NAMALWA (cell line): ENCODE measurements at places on chromosomes 5 and 9.
A peak's percentile ranks its signal among the peaks of the same experiment; 100 is the strongest.

DNA sequence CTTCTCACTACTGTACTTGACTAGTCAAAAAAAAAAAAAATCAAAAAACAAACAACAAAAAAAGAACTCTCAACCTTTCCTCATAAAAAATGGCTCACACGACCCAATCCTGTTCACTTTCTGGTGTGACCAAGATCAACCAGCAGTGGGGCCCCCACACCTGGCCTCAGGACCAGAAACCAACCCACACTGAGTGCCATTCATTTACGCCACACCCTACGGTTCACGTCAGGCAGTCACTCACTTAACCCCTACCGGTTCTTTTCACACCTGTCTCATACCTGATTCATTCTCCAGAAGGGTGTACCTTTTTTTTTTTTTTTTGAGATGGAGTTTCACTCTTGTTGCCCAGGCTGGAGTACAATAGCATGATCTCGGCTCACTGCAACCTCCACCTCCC, 5.7 kb downstream of the SUSD1 start:
- no peak for DNase-seq

- no peak for DNase-seq
Measured at GRCh38 chr9:131543141-131543540, 2.2 kb upstream of the PRRT1B start.

GRCh38 chr9:121620777-121621449, 30.5 kb upstream of the DAB2IP start:
- peak; percentile 65 for DNase-seq

DNA sequence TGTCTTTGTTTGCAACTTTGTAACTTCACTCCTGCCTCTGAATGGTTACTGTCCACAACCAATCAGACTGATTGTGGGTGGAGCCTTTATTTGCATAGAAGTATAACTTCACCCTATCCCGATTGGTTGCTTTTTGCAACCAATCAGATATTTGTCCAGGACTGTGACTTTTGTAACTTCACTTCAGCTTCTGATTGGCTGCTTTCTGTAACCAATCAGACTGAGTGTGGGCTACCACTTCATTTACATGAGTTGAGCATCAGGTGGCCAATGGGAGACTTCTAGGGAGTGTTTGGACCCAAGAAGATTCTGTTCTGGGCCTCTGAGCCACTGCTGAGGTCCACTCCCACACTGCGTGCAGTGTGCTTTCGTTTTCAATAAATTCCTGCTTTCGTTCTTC, 1810.7 kb upstream of the CDH6 start:
- peak; percentile 5 for DNase-seq

DNA sequence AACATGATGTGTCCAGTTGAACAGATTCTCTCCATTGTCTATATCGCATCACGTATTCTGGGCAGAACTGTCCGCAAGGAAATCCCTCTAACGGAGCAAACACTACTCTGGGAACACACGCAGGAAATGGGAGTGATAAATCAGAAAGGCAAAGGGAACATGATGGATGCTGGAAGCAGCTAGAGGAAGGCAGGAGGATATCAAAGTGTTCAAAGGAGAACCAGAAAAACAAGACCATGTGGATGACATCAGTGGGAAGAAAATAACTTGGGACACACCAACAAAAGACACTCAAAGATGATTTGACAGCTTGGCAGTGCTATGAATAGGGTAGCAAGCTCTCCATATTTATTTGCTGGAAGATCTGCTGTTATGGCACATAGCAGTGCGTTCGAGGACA, 142.9 kb downstream of the PLK2 start:
- DNase-seq, result no peak

DNA sequence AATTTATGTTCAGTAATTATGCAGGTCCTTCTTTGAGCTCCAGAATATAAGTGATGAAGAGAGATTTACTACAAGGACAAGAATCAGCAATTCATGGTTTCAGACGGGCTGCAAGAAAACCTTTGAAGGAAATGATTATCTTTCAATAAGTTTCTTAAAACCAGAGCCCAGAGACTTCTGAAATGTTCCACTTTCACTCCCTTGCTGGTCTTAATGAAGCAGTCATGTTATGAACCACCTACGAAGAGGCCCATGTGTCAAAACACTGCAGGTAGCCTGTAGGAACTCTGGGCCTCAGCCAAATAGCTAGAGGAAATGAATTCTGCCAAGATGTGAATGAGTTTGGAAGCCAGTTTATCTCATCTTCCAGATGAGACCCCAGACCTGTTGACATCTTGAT, 505.9 kb upstream of the MEF2C start:
- no peak for DNase-seq

- DNase-seq, result no peak
Measured at GRCh38 chr9:34154057-34154456, 24.8 kb upstream of the UBAP1 start.

DNA sequence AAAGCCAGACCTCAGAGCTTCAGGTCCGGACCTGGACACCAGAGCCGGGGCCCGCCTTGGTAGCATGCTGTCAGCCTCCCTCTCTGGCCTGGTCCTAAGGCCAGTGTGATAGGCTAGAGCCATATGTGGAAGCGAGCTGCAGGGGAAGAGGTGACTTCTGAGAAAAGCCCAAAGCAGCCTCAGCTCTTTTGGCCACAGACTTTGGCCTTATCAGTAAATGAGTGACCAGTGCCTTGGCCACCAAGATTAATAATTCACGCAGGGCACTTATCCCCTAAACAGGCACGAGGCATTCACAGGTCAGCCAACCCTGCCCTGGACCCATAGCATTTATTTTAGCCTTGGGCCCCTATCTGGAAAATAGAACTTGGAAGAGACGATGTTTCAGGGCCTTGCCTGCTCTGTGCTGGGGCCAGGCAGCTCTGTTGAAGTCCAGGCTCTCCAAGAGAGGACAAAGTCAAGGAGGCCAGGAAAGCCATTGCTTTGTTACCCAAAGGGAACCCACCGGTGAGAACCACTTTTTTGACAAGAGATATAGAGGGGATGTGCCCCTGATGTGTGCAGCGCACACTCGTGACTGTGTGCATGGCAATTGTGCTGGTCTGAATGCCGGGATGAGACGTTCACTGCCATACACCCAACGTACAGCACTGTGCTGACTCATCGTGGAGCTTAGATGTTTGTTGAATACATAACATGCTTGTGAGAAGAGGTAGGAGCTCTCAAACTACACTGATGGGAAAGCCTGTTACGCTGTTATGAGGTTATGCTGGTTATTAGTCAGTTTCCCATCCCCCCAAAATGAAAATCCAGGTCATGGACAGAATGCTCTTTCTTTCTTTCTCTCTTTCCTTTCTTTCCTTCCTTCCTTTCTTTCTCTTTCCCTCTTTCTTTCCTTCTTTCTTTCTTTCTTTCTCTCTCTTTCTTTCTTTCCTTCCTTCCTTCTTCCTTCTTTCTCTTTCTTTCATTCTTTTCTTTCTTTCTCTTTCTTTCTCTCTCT, 5.0 kb upstream of the SLC34A1 start:
- no peak for DNase-seq

GRCh38 chr5:43389679-43390329, 22.4 kb downstream of the CCL28 start:
- peak; percentile 87 for DNase-seq

DNA sequence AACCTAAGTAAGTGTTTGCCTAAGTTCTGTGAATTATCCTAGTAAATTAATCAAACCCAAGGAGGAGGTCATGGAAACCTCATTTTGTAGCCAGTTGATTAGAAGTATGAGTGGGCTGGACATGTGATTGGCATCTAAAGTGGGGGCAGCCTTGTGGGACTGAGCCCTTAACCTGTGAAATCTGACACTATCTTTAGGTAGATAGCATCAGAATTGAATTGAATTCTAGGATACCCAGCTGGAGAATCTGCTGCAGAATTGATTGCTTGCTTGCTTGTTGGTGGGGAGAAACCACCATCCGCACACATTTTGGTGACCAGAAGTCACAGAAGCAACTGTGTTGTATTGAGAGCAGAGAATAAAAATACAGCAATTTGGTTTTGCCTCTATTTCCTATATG, 97.0 kb downstream of the FBXL7 start:
- no peak for DNase-seq

GRCh38 chr9:81690251-81690851, 1.0 kb upstream of the TLE1 start:
- DNase-seq, result no peak
